Mammary epithelial cell (primary cell): ENCODE measurements at places on chromosomes 7 and 10. TPM values are rescaled to one million over a fixed set of nuclear protein-coding genes. Genes with fewer than 3 reads are reported as not detected.

The CNNM1 gene
- 0.52 and 0.86 TPM in 2 replicates for total RNA-seq

The CLDN4 gene
- 11.7 TPM for total RNA-seq

The MKX gene
- total RNA-seq = 0.47 and 2.2 TPM in 2 replicates

The OPN4 gene
- not detected for total RNA-seq
